ENCODE measurements at places on chromosomes 1 and 21.

GRCh38 chr1:202104073-202104472 is 18.6 kb upstream of the GPR37L1 start:
- DNase-seq: no peak

DNA sequence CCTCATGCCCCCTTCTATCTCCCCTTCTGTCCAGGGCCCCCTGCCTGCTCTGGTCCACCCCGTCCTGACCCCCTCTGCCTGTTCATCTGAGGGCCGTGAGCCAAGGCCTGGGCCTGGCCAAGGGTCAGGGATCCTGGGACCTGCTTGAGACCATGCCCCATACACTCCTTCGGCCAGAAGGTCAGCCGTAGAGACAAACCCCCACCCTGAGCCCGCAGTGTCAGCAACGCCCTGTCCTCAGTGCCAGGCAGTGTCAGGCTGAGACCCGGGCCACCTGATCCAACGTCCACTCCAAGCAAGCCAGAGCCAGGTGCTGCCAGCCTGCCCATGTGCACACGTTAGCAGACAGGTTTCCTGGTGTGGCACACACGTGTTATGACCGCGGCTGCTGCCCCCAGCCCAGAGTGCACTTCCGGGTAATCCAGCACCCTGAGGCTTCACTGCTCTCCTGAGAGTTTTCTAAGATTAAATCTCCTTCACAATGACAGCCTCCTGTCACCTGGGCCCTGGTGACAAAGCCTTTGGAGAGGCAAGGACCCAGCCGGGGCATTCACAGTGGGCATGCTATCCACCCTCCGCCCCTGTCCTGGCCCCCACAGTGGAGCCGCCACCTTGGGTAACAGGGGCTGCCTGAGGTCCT is 10.1 kb upstream of the SAMD11 start:
- DNase-seq: no peak

- no peak for DNase-seq
Observed at GRCh38 chr1:217660353-217661062, 29.4 kb downstream of the SPATA17 start.

DNA sequence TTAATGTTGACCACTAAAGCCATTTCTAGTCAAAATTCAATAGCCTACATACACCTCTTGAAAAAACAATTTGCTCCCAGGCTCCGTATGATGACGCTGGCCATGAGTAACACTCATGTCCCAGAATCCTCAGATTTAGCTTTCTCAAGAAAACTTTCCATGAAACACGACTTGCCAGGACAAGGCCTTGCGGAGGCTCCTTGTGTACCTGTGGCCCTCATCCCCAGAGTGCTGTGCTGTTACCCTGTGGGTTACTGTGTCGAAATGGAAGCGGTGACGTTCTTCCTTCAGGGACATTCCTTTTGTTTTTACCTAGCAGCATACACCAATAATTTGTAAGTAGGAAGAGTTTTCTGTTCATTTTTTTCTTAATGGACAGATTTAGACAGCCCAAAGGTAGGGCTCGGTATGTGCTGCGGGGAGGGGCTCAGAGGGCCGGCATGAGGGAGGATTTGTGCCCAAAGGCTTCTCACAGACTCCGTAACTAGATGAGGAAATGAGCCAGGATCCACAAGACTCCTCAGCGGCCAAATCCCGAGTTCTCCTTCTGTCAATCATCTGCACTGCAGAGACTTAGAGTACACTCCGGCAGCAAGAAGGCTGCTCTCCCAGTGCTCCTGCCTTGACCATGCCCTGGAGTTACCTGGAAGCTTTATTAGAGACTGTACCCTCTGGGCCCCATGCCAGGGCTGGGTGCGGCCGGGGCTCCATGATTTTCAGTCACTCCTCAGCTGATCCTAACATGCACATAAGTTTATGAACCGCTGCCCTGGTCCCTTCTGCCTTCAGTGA is 17.8 kb downstream of the GNG12 start:
- DNase-seq: no peak

- no peak for DNase-seq
Observed at GRCh38 chr1:228989992-228990827, 254.9 kb downstream of the RHOU start.

GRCh38 chr1:160911925-160912324 is 26.9 kb upstream of the ITLN1 start:
- DNase-seq: no peak

- no peak for DNase-seq
Observed at GRCh38 chr1:23953020-23953419, 6.6 kb upstream of the PNRC2 start.
